Spleen (tissue), 13 donors: ENCODE measurements at places on chromosomes 1 and 21. TPM values are rescaled to one million over a fixed set of nuclear protein-coding genes. Genes with fewer than 3 reads are reported as not detected.

GRCh38 chr1:100028765-100029164 is 59.0 kb downstream of the SLC35A3 start:
- H3K36me3 ChIP-seq = no peaks in the 10 kb centered on the region
- peak overlapping the region; percentile 45 for H3K27ac ChIP-seq
- no peak overlapping the region for H3K4me3 ChIP-seq

- H3K4me3 ChIP-seq = no peak overlapping the region
- no peaks in the 10 kb centered on the region for H3K4me1 ChIP-seq
- H3K36me3 ChIP-seq = no peaks in the 10 kb centered on the region
- DNase-seq = no peak
- no peaks in the 10 kb centered on the region for H3K27me3 ChIP-seq
These were observed 621.4 kb upstream of the RGS18 start for GRCh38 chr1:191536791-191537429.

DNA sequence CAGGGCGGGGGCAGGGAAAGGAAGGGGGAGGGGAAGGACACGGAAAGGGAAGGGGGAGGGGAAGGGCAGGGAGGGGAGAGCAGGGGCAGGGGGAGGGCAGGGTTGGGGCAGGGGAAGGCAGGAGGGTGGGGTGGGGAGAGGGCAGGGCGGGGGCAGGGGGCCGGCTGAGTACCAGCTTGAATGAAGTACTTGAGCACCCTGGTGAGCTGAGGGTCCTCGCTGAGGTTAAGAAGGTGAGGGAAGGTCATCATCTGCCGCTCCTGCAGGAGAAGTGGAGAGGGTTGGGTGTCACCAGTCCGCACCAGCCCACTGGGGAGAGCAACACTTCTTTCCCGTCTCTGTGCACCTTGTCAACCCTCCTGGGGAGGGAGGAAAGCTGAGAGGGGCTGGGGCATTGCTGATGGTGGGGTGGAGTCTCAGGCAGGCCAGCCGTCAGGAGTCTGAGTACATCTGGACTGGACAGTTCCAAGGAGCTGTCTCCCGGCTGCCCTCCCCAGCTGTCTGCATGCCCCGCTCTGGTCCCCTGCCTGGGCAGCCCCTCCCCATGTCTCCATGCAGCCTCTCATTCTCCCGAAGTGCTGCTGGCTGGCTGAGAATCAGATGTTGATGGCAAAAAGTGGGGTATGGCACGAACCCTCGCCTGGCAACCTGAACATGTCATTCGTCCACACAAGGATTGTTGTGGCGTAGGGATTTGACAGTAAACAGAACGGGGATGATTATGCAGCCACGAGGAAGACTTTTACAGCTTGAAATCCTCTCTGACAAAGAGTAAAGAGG is 70.0 kb downstream of the SCCPDH start:
- H3K36me3 ChIP-seq = no peaks in the 10 kb centered on the region
- DNase-seq = no peak
- no peak overlapping the region for H3K4me3 ChIP-seq
- no peak overlapping the region for H3K27ac ChIP-seq

- H3K27me3 ChIP-seq = no peaks in the 10 kb centered on the region
- H3K36me3 ChIP-seq = no peaks in the 10 kb centered on the region
- H3K4me3 ChIP-seq = no peak overlapping the region
- DNase-seq = no peak
- no peak overlapping the region for H3K27ac ChIP-seq
These were observed 3.4 kb upstream of the HRNR start for GRCh38 chr1:152227310-152227928.

DNA sequence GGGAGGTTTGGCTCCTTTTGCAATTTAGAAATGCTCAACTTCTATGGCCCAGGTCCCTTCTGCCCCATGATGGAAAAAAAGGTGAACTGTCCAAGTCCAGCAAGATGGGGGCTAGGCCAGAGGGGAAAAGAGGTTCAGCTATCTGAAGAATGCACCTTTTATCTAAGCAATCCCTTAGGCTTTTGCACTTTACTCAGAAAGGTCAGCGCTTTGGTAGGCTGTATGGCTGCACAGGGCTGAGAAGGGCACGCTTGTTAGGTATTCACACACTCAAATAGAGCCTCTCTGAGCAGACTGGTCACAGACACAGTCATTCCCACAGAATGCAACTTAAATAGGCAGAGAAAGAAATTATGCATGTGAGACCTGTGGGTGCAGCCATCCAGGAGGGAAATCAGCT is 31.0 kb downstream of the KANK4 start:
- no peaks in the 10 kb centered on the region for H3K36me3 ChIP-seq
- H3K27ac ChIP-seq = no peak overlapping the region
- peak; percentile 1 for DNase-seq
- H3K27me3 ChIP-seq = no peaks in the 10 kb centered on the region

SLFNL1 gene
- 0.54 TPM for total RNA-seq

DNA sequence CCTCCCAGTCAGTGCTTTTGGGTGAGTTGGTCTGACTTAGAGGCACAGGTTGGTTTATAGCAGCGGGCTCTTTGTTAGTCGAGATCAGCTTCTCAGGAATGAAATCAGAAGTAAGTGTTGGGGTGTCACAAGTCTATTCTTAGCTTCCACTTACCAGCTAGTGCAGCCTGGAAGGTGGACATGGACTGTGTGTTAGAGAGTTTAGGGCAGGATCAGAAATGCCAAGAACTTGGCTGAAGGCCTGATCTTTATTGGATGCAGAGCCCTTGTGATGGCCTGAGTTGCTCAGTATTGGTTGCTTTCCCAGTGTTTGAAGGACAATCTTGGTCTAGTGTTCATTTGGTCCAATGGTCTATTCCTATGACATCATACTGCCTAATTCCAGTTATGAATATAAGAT is 377.0 kb upstream of the USP24 start:
- DNase-seq = no peak
- no peaks in the 10 kb centered on the region for H3K4me1 ChIP-seq
- no peak overlapping the region for H3K4me3 ChIP-seq
- H3K27ac ChIP-seq = no peak overlapping the region

DNA sequence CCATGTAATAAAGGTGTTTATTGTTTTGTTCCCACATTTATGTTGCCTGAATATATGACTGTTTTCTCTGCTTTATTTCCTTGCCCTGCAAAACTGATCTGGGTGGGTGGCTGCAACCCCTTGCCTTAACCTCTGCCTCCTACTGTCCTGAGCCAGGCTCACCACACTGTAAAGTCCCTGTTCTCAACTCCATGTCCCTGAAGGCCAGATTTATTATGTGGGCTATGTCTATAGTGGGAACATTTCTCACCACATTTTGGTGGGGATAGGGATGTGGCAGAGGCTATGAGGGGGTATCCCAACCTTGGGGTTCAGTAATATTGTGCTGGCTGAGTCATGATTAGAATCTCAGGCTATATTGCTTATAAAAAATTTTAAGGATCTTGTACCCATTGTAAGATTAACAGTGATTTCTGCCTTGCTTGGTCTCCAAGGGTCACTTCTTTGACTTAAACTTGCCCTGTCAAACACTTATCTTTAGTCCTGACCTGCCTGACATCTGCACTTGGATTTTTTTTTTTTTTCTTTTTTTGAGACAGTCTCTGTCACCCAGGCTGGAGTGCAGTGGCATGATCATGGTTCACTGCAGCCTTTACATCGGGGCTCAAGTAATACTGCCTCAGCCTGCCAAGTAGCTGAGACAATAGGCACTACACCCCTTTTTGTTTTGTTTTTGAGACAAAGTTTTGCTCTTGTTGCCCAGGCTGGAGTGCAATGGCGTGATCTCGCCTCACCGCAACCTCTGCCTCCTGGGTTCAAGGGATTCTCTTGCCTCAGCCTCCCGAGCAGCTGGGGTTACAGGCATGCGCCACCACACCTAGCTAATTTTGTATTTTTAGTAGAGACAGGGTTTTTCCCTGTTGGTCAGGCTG is 3.6 kb downstream of the RPS8 start:
- no peaks in the 10 kb centered on the region for H3K36me3 ChIP-seq
- no peak overlapping the region for H3K4me3 ChIP-seq
- H3K27me3 ChIP-seq = no peaks in the 10 kb centered on the region
- no peak for DNase-seq

S100A7A gene
- total RNA-seq = not detected

- H3K36me3 ChIP-seq = no peaks in the 10 kb centered on the region
- no peaks in the 10 kb centered on the region for H3K4me1 ChIP-seq
- no peak overlapping the region for H3K4me3 ChIP-seq
- no peak overlapping the region for H3K27ac ChIP-seq
- no peaks in the 10 kb centered on the region for H3K27me3 ChIP-seq
- DNase-seq = no peak
These were observed 133.1 kb downstream of the LRRC40 start for GRCh38 chr1:70072231-70072751.

DNA sequence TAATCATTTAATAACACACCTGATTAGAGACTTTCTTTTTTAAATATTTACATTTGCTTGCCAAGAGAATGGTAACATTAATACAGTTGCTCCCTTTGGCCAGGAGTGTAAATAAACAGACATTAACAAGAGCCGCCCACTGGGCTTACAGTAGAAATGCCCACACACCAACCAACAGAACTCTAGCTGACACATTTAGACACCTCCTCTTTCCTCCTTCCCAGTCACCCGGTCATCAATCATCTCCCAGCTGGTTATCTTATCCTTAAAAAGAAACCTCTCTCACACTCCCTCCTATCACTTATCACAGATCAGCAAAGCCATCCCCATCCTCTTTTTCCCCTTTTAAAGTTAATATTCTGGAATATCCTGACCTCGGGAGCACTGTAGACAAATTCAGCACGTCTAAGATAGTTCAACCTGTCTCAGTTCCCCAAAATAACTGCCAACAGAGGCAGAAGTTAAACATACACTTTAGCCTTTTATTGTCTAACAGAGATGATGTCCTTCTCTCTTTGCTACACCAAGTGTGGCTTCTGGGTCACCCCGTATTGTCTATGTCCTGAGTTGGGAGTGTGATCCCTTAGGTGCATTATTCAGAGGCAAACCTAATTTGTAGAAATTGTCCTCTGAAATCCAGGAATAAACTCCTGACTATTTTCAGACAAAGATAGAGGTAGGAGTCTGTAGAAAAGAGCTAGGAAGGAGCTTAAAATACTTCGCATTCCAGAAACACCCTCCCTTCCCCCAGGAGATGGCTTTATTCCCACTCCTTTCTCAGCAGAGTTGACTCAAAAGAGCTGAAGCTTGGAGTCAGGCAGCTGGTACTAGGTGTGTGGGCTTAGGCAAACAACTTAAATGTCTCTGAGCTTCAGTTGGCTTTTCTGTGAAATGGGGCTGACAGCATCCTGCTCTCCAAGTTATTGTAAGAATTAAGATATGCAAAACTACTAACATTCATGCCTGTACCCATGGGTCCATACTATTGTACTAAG is 8.8 kb downstream of the MYCL start:
- no peak overlapping the region for H3K27ac ChIP-seq
- no peaks in the 10 kb centered on the region for H3K27me3 ChIP-seq
- no peak overlapping the region for H3K4me3 ChIP-seq
- no peaks in the 10 kb centered on the region for H3K36me3 ChIP-seq

VWA5B1 gene
- not detected for total RNA-seq

DNA sequence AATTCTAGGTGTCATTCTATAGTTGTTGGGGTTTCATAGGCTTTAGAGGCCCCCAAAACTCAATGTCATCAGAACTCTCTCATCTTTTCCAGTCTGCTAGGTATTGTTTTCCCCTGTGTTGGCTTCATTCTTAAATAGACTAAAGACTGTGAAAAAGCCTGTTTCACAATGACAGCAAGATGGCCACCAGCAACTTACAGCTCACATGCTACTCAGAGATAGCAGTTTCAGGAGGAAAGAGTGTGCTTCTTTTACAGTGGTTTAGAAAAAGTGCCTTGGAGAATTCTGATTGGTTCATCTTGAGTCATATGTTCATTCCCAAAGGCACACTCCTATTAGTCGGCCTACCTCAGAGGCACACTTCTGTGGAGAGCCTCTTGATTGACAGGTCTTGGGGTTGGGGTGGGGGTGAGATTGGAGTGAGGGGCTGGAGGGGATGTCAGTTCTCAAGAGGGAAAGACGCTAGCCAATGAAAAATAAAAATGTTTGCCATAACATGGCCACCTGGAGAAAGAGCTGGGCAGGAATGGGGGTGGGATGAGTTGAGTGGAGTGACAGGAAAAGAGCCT is 8.5 kb downstream of the IL23R start:
- DNase-seq = no peak
- H3K27ac ChIP-seq = no peak overlapping the region
- no peaks in the 10 kb centered on the region for H3K27me3 ChIP-seq
- peaks cover 28% of the 10 kb centered on the region for H3K4me1 ChIP-seq

GRCh38 chr1:197519741-197520334 is 251.8 kb downstream of the CRB1 start:
- H3K27ac ChIP-seq = no peak overlapping the region
- DNase-seq = no peak
- H3K27me3 ChIP-seq = no peaks in the 10 kb centered on the region
- H3K4me1 ChIP-seq = no peaks in the 10 kb centered on the region

CD5L gene
- 348 TPM for total RNA-seq

SHE gene
- total RNA-seq = 33.7 TPM

- H3K27ac ChIP-seq = no peak overlapping the region
- H3K27me3 ChIP-seq = no peaks in the 10 kb centered on the region
- DNase-seq = no peak
- no peaks in the 10 kb centered on the region for H3K4me1 ChIP-seq
- no peaks in the 10 kb centered on the region for H3K36me3 ChIP-seq
- no peak overlapping the region for H3K4me3 ChIP-seq
These were observed 149.2 kb downstream of the OMA1 start for GRCh38 chr1:58397187-58397820.

- H3K4me1 ChIP-seq = no peaks in the 10 kb centered on the region
- no peak overlapping the region for H3K4me3 ChIP-seq
- no peak overlapping the region for H3K27ac ChIP-seq
- no peaks in the 10 kb centered on the region for H3K36me3 ChIP-seq
- peaks cover 46% of the 10 kb centered on the region for H3K27me3 ChIP-seq
These were observed 11.2 kb upstream of the HMGB4 start for GRCh38 chr1:33852711-33853110.

DNA sequence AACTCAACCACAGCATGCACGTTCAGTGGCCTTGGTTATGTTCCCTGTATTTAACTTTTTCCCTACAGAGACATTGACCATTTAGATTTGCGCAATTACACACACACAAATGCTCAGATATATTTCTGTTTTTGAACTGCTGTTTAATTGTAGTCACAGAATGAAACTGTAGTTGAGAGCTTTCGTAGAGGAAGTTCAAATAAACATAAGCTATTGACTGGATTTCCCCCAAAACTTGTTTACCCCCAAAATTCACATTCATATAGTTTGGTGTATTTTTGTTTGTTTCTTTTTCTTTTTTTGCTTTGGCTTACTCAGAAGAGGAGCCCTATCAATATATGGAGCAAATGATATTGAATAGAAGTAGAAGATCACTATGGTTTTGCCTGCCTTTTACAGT is 921.0 kb downstream of the ADGRL2 start:
- H3K27me3 ChIP-seq = no peaks in the 10 kb centered on the region
- no peak overlapping the region for H3K27ac ChIP-seq
- no peaks in the 10 kb centered on the region for H3K4me1 ChIP-seq
- no peak for DNase-seq

DNA sequence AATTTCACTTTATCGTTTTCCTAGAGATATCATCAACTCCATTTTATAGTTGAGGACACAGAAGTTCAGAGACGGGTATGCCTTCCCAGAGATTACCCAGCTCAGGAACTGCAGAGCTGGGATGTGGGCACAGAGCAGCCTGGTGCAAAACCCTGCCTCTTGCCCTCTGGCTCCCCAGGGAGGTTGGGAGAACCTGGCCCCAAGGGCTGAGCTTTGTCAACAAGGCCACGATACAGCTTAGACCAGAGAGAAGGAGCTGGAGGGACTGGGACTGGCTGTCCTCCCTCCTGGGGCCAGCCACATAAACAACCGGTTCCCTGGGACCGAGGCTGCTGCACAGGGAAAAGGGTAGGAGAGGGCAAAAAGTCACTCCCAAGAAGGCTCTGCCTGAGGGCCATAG is 3.8 kb downstream of the RIMS3 start:
- no peaks in the 10 kb centered on the region for H3K27me3 ChIP-seq
- no peak for DNase-seq
- H3K4me3 ChIP-seq = no peak overlapping the region

SPRR2E gene
- not detected for total RNA-seq
